ENCODE measurements at places on chromosomes 7 and 10.

- DNase-seq, result no peak
These were observed 72.7 kb downstream of the BTAF1 start for GRCh38 chr10:91996266-91996665.

- no peak for DNase-seq
These were observed 231.8 kb downstream of the PTEN start for GRCh38 chr10:88095223-88095721.

GRCh38 chr7:41954976-41955375 is 252.1 kb upstream of the INHBA start:
- no peak for DNase-seq

- no peak for DNase-seq
These were observed 592.6 kb downstream of the REEP3 start for GRCh38 chr10:64113792-64114191.

DNA sequence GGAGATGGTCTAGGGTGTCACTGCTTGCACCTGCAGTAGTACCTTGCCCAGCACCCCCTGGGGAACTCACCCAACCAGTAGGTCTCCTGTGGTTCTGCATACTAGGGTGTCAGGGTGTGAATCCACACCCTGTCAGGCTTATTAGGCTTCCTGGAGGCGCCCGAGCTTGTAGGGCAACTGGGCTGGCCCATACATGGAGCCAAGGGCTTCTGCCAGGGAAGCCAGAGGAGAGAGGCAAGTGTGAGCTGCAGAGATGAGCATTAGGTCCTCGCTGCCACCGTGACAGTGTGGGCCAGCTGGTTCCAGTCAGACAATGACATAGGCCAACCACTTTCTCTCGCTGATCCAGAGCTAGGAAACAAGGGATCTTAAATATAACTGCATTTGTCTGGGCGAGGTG is 11.2 kb downstream of the MXI1 start:
- no peak for DNase-seq

- no peak for DNase-seq
These were observed 25.1 kb downstream of the ZNF467 start for GRCh38 chr7:149748076-149748874.

DNA sequence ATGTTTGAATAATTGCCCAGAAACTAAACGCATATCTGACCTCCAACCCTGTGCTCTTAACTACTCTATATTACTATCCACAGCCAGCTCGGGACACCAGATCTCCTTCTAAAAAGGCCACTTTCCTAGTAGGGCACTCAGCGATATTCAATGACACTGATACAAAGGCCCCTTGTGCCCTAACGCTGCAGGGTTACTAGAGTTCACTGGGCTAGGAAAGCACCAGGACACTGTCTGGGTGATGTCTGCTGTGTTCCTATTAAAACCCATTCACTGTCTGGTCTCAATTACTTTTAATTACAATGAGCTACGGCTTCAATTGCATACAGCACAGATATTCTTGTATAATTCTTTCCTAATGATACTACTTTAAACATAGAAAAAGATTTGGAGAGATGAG is 91.7 kb downstream of the SORCS1 start:
- no peak for DNase-seq

- DNase-seq, result no peak
These were observed 132.3 kb downstream of the DPY19L1 start for GRCh38 chr7:34904987-34905386.

DNA sequence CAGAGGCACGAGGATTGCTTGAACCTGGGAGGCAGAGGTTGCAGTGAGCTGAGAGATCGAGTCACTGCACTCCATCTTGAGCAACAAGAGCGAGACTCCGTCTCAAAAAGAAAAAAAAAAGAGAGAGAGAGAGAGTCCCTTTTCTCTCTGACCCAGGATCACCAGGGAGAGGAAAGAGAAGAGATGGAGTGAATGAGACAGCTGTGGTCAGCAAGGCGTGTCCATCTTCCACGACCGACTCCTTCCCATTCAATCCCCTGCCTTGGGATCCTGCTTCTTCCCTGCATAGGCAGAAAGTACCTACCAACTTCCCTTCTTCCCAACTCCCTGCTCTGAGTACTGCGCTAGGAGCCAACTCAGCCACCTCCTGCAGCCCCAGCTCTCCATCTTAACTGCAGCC is 5.2 kb upstream of the ZAN start:
- no peak for DNase-seq

DNA sequence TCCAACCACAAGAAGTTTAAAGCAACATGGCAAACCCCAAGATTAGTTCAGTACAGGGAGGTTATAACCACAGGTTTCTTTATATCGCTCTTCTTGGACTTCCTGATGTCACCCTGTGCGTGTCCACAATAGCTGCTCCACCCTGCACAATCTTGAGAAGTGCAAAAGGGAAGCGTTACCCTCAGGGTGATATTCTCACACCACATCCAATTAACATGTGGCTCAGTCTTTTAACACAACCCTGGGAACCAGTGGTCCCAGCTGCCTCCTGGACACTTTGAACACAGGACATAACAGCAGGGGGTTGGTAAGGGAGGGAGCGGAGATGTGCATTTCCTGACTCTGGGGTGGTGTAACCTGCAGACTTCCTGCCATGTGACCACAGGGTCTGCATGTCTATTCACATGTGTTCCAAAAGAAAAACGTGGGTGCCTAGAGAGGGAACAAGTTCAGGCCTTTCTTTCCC is 64.6 kb downstream of the GSAP start:
- peak; percentile 66 for DNase-seq

GRCh38 chr10:33760056-33760943 is 425.8 kb upstream of the NRP1 start:
- no peak for DNase-seq

GRCh38 chr7:158546214-158546613 is 41.4 kb downstream of the PTPRN2 start:
- no peak for DNase-seq

- no peak for DNase-seq
These were observed 17.4 kb upstream of the TMEM236 start for GRCh38 chr10:17734432-17735080.

DNA sequence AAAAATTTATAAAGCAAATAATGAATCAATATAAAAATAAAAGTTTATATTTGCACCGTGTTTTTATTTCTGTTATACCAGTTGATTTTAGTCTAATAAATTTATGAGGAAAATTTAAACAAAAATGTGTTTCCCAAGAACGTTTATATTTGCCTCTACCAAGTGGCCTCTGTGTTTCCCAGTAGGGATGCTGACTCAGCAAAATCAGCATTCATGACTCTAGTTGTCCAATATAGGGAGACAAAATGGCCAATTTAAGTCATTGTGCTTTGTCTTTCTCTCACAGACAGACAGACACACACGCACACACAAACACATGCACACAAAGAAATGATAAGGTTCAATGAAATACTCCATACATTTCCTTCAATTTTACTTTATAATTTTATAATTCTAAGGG is 942.5 kb upstream of the ZWINT start:
- DNase-seq, result no peak

GRCh38 chr10:49144058-49144720 is 10.4 kb upstream of the FAM170B start:
- no peak for DNase-seq

DNA sequence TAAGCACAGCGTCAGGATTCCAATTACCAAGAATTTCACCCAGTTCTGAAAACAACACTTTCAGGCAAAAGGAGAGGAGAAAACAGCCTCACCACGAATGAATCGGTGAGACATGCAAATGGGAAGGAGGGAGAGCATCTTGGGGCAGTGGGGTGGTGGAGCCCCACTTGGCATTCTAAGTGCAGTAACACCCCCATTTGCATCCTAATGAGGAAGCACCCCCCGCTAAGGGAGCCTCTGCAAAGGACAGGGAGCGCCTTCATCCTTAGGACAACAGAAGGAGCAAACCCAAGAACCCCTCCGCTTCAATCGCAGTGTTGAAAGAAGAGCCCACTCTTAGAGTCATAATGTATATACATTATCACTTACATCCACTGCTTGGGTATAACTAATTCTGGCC is 46.8 kb downstream of the NRAP start:
- DNase-seq, result no peak

- no peak for DNase-seq
These were observed 16.3 kb downstream of the RBM33 start for GRCh38 chr7:155660758-155661093.

- no peak for DNase-seq
These were observed 346.0 kb downstream of the PHF14 start for GRCh38 chr7:11319491-11320274.

DNA sequence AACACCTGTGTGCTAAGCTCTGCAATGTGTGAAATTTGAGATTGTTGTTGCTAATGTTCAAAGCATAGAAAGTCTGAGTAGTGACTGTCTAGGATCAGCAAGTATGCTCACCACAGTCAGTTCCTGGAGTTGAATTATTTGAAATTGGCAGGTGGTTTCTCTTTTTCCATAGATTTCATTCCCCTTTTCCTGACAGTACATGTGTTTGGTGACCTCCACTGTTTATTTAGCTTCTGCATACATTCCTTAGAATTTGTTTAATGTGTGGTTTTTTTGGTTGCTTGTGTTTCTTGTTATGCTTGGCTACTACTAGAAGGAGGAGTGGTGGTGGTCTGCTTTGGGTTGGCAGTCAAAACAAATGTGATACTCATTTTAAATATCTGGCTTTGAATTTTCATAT is 52.3 kb downstream of the FOXP2 start:
- no peak for DNase-seq

DNA sequence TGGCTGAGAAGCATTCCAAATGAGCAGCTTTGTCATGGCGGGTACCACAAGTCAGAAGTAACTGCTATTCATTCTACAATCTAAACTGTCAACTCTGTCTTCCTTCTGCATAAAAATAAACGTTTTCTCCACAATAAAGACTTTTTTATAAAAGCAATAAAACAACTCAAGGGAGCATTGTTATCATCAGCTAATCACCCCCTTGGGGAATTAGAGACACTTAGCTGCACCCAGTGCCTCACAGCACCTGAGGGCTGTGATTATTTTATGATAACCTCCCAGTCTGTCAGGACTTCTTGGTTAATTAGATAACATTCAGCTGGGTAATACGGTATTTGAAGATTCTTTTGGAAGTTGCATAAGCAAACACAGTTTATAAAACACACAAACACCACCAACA is 155.6 kb downstream of the PPP1R3A start:
- DNase-seq, result no peak

- DNase-seq, result no peak
These were observed 228.5 kb downstream of the PTPRN2 start for GRCh38 chr7:158358926-158359645.

DNA sequence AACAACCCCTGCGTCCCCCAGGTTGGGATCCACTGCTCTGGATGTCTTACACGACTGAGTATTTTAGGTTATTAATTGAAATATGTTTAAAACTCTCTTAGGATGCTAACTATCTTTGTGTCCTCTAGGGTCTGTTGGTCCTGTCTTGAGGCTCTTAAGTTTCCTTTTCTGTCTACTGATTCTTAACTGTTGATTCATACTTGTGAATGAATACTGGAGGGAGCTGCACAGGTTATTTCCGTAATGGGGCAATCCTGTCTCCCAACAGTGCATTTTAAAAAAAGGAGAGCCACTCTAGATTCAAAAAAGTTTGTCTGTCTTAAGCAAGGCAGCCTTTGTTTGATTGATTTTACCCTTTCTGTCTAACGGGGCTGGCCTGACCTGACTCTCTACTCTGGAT is 237.6 kb upstream of the POM121L12 start:
- DNase-seq, result no peak

- DNase-seq, result no peak
These were observed 102.0 kb downstream of the PKD1L1 start for GRCh38 chr7:47846138-47846836.

DNA sequence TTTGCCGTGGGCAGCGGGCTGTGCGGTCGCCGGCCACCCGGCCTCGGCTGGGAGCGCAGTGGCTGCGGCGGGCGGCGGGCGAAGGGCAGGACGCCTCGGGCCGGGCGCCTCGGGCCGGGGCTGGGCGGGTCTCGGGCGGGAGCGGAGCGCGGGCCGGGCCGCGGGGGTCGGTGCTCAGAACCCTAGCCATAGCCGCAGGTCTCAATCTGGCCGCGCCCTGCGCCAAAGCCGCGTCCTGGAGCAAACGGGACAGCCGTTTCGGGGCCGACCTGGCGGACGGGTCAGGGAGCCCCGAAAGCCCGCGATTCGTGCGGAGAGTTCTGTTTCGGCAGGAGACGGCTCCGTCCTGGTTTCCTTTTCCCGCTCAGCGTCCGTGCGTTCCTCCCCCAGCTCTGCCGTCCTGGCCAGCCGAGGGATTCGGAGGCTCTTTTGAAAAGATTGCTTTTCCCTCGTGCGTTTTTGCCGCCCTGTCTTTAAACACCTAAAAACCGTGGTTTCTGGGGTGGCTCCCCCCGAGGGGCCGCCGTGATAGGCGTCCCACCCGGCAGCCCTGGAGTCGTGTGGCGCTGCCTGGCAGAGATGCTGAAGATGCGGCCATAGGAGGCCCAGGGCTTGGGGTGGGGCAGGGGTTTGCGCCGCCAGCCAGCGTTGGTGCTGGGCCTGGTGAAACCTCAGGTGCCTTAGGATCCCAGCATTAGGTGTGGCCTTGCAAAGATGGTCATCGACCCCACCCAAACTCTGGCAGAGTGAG is 727 bp downstream of the RET start:
- DNase-seq, result no peak

DNA sequence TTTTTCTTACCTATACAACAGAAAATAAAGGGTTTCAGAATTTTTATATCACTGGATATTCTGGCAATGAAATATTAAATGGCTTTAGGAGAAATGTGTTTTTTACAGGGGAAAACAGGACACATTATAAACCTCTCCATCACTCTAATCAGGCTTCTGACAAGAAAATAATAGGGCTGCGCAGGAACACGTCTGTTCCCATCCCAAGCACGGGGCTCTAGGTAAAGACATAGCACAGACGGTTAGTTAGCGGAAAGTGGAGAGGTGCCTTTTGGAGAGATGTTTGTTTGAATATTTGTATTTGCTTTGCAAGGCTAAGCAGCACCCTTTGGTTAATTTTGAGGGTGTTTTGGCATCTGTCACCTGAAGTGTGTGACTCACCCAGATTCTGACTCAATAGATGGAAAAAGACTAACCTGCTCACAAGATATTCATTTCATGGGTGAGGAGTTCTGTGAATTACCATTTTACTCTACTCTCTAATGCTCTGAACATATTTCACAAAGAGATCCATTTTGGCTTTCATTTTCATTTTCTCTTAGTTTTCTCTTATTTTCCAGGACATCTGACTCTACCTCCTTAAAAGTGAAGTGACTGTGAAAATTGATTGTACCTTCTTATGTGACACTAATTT is 174.5 kb upstream of the AKR1E2 start:
- DNase-seq, result no peak

GRCh38 chr10:34716958-34717357 is 98.1 kb downstream of the PARD3 start:
- no peak for DNase-seq

DNA sequence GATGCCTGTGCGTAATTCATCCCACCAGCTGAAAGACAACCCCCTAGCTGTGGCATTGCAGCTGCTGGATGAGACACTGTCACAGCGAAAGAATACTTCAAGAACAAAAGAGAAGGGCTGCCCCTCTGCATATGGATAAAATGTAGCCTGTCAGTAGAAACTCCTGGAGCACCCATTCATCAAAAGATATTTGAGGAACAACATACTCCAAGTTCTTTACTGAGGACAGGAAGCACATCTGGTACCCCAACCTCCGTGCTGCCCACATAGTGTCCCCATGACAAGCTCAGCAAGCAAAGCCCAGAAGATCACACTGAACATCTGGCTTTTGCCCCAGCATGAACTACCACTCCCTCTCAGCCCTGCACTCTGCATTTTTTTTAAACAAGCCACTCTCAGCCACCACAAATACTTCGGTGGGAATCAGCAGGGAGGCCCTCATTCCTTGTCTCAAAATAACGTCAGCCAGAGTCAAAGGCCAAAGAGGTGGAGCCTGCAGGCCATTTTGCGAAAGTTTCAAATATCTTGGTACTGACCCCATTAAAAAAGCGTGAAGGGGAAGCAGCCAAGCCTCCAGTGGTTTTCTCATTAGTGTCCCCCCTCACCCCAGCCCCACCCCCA is 1.7 kb downstream of the CREB3L2 start:
- DNase-seq, result no peak
